Natural killer cell (primary cell): ENCODE measurements at places on chromosomes 1 and 21. TPM values are rescaled to one million over a fixed set of nuclear protein-coding genes. Genes with fewer than 3 reads are reported as not detected.

- no peak for DNase-seq
Measured at GRCh38 chr1:33758698-33759097, 105.2 kb upstream of the HMGB4 start.

DNA sequence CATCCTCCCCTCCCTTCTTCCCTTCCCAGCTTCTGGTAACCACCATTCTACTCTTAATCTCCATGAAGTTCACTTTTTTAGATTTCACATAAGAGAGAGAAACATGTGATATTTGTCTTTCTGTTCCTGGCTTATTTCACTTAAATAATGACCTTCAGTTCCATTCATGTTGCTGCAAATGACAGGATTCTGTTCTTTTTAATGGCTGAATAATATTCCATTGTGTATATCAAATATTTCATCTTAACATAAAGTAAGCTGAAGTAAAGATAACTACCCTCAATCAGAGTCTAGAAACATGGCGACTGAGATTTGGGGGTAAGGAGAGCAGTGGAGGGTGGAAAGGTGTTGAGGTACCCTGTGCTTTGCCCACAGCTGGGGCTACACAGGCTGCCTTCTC lies 68.9 kb downstream of the RHOU start:
- no peak for DNase-seq

- no peak for DNase-seq
Measured at GRCh38 chr1:52615489-52616042, 13.4 kb downstream of the GPX7 start.

- DNase-seq = no peak
Measured at GRCh38 chr1:117271959-117272358, 61.2 kb upstream of the VTCN1 start.

GRCh38 chr1:4614371-4615137 lies 39.9 kb upstream of the AJAP1 start:
- no peak for DNase-seq

The HSF2BP gene
- total RNA-seq = not detected

GRCh38 chr1:228141226-228142044 lies 1.4 kb downstream of the GUK1 start:
- peak; percentile 16 for DNase-seq

The IL12RB2 gene
- total RNA-seq = 51.2 TPM

- no peak for DNase-seq
Measured at GRCh38 chr1:223140611-223141405, 2.2 kb downstream of the TLR5 start.

DNA sequence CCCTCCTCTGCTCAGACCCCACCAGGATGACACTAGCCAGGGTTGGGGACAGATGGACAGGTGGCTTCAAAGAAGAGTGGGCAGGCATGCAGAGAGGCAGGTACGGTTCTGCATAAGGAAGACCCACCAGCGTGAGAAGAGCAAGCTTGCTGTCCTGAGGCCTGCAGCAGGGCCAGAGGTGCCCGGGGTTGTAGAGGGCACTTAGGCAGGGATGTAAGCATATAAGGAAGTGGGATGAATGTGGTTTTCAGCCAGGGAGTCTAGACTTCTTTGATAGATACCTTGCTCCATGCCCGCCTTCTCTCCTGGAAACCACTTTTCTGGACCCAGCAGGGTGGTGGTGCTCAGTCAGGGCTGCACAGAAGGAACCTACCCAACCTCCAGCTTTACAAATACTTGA lies 1.4 kb downstream of the TTC39A start:
- no peak for DNase-seq

GRCh38 chr1:114564141-114564540 lies 17.3 kb downstream of the BCAS2 start:
- no peak for DNase-seq

The UMODL1 gene
- 0.14 TPM for total RNA-seq

- no peak for DNase-seq
Measured at GRCh38 chr21:26067836-26068594, 102.6 kb downstream of the APP start.

DNA sequence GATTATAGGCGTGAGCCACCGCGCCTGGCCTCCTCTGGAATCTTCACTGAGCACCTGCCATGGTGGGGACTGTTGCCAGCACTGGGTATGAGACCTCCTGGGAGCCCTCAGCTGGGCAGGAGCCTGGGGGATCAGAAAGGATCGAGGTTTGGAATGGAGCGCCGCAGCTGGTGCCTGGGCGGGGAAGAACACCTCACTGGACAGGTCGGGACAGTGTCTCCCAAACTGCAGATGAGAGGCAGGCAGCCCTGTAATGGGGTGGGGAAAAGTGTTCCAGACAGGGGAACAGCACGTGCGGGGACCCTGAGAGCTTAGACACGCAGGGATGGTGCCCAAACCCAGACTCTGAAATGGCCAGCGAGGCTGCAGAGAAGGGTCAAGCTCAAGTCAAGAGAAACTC lies 150.9 kb upstream of the C1orf174 start:
- no peak for DNase-seq

The RIPK4 gene
- not detected for total RNA-seq

The PLCH2 gene
- 116 TPM for total RNA-seq

DNA sequence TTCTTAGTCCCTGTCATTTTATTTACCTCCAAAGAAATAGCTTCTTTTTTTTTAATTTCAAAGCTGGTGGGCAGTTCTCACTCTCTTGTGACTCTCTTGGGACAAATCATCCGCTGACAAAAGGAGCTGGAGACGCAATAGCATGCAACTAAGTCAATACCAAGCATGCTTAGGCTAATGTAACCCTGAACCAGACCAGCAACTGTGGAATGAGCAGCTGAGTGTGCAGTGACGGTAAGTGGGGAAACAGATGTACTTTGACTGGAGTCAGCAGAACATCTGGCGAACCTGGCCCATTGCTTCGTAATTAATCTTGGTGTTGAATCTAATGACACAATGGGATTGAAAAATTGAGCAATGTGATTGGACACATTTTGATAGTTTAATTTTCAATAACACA lies 280.7 kb upstream of the PLXNA2 start:
- DNase-seq = no peak

GRCh38 chr1:47023268-47024140 lies at the start of gene CYP4X1:
Gene CYP4X1 (plus strand): TSS chr1:47023669. CDS start chr1:47023818, 149 bp downstream.
- no peak for DNase-seq

DNA sequence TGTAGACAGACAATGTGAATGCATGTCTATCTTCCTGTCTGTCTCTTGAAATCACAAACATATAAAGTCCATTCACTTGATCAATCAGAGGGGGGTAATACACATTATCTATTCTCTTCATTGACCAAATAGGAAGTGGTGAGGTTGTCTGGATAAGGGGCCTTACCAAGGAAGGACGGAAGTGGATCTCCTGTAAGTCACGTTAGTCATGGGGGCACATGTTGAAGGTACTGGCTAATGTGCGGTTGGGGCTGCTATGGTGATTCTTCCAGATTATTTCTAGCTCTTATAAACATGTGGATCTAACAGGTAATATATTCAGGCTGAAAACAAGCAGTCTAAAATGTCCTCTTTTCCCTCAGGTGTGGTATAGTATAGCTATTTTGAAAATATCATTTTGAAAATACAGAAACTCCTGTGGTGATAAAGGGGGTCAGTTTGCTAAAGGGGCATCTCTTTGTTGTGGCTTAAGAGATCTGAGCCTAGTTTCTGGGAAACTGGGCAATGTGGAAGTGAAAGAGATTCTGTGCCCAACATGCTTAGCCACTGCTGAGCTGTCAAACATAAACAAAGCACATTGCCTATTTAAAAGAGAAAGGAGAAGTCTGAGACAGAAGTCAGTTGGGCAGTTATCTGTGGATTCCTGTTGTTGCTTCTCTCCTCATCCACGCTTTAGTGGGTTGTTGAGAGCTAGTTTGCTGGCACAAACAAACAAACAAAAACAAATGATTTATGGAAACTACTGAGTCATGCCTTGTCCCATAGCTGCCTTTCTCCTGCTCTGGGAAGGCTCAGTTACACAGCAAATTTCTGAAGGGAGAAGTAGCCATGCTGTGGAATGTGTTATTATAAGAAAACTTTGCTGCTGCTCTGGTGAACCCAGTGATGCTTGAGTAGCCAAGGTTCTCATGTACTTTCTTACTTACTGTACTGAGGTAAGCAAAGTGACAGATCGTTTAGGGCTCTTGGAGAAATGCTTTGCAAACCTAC lies 166.9 kb downstream of the HLX start:
- DNase-seq = no peak

The CD2 gene
- 30.4 TPM for total RNA-seq

The USH2A gene
- not detected for total RNA-seq

DNA sequence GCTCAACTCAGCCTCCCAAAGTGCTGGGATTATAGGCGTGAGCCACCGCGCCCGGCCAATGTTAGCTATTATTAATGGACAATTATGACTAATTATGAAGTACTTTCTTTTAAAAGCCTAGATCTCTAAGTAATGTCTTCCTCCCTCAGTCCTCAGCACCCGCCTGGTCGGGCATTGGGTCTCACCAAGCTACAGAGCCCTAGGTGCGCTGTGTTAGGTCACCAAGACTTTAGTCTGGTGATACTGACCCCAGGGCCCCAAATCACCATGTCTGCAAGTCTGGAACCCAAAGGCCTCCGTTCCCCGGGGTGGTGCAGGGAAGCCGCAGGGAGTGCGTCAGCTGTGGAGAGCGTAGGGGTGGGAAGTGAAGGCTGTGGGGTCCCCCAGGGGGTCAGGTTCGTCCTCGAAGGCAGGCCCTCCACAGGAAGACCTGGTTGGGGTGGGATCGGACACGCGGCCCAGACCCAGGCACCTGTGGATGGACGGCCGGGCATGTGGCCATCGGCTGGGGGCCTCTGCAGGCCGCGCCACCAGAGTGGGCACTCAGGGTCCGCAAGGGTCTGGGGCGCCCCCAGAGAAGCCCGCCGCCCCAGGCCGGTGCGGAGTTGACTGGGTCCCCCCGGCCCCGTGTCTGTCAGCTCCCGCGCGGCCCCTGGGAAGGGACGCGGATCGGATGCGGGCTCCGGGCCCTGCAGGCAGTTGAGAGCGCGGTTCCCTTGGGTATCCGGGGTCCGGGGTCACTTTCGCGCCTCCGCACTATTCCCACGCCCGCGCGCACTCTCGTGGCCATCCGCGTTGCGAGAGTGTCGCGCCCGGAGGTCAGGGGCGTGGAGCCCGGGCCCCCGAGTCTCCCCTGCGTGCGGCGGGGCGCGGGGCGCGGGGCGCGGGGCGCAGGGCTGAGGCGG lies 710 bp upstream of the PDXK start:
- no peak for DNase-seq

The TRIM58 gene
- 1.9 TPM for total RNA-seq

GRCh38 chr1:181092883-181093458 lies 4.5 kb downstream of the IER5 start:
- no peak for DNase-seq

DNA sequence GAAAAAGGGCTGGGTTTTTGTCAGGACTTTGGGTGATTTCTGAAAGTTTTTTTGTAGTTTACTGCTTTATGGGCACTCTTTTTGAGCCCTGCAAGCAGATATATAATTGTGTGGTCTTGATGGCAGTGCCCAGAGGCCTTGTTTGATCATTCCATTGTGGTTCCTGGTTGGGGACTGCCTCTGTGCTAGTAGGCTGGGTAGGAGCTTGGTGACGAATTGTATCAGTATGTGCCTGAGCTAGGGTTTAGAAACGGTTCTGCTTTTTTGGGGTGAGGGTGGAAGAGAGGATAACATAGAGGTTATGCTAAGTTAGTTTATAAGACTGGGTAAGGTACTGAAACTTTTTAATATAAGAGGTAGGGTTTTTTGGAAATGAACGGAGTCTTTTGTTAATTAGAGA lies 139.7 kb upstream of the ETV3 start:
- no peak for DNase-seq

DNA sequence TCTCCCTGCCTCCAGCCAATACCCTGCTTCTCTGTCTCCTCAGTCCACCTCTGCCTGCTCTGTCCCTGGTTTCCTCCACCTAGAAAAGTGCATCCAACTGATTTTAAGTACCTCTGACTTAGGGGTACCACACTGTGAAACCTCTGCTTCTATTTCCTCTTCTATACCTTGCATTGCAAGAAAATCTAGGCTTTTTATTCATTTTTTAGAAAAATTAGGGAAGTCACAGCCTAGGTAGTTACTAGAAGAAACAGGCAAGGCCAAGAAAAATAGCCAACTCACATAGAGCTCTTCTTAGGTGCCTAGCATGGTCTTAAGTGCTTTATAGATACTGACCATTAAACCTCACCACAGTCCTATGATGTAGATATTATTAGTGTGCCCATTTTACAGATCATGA lies 39.1 kb downstream of the HIVEP3 start:
- no peak for DNase-seq

The DCDC2B gene
- total RNA-seq = not detected

DNA sequence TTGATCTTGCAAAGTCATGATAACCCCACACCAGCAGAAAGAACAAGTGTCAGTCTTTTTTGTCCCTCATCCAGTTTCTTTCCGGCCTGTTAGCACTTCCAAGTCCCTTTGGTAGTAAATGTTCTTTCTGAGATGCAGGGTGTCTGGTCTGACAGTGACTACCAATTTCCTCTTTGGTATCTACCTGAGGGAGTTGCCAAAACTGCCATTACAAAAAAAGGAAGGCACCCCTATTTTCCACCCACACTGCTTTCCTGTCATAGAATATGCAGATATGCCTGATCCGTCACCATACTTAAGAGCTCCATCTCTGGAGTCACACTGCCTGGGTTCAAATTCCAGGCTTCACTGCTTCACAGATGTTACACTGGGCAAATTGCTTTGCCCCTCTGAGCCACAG lies 72.4 kb downstream of the ZNF281 start:
- no peak for DNase-seq

DNA sequence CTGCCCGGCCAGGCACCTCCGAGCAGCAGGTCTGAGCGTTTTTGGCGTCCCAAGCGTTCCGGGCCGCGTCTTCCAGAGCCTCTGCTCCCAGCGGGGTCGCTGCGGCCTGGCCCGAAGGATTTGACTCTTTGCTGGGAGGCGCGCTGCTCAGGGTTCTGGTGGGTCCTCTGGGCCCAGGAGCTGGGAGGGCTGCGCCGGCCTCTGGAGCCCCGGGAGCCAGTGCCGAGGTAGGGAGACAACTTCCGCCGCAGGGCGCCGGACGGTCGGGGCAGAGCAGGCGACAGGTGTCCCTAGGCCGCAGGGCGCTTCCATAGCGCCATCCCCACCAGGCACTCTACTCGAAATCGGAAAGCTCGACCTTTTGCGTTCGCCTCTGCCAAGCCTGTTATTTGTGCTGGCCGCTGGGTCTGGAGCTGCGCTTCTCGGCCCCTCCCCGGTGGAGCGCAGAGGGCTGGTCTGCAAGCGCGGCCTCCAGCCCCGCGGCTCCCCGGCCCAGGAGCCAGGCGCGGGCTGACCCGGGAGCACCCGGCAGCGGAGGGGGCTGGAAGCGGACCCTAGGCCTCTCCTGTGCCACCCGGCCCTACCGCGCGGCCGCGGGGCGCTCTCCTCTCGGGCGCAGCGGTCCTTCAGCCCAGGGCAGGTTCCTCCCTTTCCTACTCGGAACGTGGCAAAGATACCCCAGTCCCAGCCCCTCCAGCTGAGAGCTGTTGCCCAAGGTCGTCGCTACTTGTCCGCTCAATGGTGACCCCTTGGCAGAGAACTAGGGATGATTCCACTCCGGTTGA lies 2.2 kb downstream of the SIM2 start:
- DNase-seq = no peak

GRCh38 chr1:7387053-7387927 lies 383.8 kb upstream of the VAMP3 start:
- DNase-seq = no peak

The ITLN2 gene
- not detected for total RNA-seq
